ENCODE measurements at places on chromosomes 1 and 21.

- DNase-seq: no peak
Observed at GRCh38 chr1:45679123-45679522, 7.2 kb downstream of the GPBP1L1 start.

GRCh38 chr1:179951383-179952144, 3.0 kb upstream of the CEP350 start:
- no peak for DNase-seq

- no peak for DNase-seq
Observed at GRCh38 chr1:243500512-243500911, 244.7 kb downstream of the SDCCAG8 start.

GRCh38 chr1:27624467-27625178, 10.4 kb downstream of the FGR start:
- DNase-seq: no peak

DNA sequence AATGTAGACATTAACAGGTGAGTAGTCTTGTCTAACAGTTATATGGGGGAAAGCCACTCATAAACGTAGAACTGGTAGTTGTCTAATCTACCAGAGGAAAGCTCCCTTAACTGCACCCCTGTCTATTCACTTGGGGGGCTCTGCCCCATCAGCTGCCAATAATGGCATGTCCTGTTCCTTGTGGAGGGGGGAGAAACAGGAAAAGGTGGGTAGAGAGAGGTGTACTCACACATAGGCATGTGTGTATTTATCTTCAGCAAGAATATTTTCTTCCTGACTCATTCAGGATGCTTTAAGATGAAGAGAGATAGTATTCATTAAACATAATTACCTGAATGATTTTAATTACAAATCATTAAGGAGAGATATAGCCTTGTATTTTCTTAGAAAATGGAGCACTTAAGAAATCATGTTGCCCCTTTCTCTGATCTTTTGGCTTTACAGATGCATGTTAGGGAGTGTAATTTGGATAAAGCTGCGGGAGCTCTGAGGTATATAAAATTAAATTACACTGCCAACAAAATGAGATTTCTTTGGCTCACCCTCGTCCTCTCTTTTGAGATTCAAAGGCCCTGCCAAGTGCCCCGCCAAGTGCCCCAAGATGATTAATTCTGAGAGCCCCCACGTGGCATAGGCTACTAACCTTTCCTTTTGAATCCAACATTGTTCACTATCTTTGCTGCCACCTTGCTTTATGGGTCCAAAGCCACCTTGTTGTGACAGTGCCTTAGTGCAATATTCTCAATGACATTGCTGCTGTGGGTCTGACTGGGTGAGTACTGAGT, 286.3 kb upstream of the LYPLAL1 start:
- DNase-seq: no peak

GRCh38 chr1:238982736-238983135, 403.6 kb upstream of the CHRM3 start:
- DNase-seq: no peak

- DNase-seq: no peak
Observed at GRCh38 chr1:185857442-185857841, 123.3 kb downstream of the HMCN1 start.

DNA sequence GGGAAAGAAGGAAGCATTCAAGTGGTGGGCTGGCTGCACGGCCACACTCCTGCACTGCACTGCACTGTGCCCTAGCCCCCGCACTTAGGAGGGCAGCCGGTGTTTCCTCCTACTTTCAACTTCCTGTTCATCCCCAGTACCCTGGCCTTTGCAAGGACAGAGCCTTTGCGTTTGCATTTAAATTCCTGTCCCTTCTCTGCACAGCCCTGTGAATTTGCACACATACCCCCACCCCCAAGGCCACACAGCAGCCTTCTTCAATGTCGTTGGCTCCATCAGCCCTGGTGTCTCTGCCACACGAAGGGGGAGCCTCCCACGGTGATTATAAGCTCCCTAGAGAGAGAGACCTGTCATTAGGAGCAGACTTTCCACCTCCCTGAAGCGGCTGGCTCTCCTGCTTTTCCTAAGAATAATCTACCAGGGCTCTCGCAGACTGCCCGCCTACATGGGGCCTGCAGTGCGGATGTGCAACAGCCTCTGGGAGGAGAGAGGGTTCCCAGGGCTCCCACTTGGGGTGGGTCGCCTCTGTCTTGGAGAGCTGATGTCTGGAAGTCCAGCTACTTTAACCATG, 13.2 kb upstream of the SLC45A3 start:
- no peak for DNase-seq

DNA sequence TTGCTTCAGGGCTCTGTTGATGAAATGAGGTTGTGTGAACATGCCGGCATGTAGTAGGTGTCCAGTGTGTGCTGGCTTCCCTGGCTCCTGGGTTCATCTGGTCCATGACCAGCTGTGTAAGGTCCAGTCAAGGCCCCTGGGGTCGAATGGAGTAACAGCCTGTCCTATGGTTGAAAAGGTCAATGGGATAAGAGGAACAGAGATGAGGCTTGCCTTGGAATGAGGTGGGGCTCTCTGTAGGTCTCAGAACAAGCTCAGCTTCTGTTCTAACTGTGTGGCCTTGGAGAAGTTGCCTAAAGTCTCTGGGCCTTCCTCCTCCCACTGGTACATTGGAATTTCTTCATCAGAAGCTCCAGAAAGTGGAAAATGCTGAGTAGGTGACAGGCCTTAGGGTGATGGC, 26.6 kb downstream of the RPS6KA1 start:
- DNase-seq: no peak
